Mammary epithelial cell (primary cell): ENCODE measurements at places on chromosomes 13 and 19. TPM values are rescaled to one million over a fixed set of nuclear protein-coding genes. Genes with fewer than 3 reads are reported as not detected.

DNA sequence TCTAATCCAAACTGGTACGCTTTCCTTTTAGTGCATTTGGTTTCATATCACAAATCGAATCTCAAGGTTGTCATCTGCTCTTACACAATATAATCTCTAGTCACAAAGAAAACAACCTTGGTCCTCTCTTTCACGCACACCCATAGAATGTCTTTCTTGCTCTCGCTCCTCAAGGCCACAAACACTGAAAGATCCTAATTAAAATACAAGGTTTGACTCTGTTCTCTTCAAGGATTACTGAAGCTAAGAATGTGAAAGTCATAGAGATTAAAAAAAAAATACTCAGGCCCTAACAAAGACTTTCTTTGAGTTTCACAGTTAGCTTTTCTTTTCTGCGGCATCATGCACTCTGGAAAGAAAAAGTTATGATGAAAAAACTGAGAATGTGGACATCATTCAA lies 891.5 kb downstream of the EFNB2 start:
- no peak for DNase-seq

- DNase-seq: no peak
Measured at GRCh38 chr19:39754971-39755370, 17.1 kb upstream of the CLC start.

DNA sequence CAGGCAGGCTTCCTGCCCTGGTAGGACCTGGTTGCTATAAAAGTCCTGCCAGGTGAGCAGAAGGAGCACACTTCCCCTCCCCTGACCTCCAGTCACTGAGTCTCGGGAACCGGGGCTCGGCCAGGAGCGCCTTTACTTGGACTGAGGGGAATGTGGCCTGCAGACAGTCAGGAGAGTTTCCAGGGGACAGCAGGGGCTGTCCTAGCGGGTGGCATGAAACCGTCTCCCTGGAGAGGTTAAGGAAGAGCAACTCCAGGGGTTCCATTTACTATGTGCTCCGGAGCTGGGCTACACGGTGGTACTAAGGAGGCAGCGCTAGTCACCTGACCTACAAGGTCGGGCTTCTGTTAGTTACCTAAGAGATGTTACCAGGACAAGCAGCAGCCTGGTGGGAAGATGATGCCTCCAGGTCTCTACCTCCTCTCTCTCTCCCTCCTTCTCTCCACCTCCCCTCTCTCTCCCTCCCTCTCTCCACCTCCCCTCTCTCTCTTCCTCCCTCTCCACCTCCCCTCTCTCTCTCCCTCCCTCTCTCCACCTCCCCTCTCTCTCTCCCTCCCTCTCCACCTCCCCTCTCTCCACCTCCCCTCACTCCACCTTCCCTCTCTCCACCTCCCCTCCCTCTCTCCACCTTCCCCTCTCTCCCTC lies 4.1 kb upstream of the CNOT3 start:
- DNase-seq: no peak

DNA sequence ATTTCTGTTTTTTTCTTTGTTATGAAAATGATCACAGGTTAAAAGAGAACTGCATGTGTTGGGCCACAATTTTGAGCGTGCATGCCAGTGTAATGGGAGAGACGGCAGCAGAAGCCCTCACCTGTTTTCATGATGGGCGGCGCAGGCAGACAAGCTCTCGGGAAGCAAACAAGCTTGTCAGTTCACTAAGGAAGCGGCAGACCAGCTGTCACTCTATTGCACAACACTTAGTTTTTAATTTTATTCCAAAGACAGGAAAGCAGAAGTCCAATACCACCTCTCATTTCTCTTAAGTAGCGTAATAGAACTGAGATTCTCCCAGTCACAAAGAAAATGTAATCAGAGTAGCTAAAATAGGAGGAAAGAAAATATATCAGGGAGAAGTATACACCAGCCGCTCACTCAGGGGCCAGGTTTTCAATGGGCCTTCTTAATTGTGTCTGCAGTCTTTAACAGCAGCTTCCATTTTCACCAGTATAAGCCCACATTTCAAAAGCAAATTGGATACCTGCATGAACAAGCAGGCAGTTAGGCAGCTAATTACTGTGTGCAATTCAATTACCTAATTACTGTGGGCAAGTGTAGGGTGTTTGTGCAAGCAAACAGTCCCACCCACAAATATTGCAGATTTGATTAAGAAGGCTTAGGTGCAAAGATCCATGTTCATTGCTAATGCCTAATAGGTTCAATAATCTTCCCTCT lies 711.4 kb downstream of the DIAPH3 start:
- DNase-seq: no peak

- DNase-seq: peak; percentile 63
Measured at GRCh38 chr19:13781547-13781946, 7.3 kb downstream of the C19orf53 start.

DNA sequence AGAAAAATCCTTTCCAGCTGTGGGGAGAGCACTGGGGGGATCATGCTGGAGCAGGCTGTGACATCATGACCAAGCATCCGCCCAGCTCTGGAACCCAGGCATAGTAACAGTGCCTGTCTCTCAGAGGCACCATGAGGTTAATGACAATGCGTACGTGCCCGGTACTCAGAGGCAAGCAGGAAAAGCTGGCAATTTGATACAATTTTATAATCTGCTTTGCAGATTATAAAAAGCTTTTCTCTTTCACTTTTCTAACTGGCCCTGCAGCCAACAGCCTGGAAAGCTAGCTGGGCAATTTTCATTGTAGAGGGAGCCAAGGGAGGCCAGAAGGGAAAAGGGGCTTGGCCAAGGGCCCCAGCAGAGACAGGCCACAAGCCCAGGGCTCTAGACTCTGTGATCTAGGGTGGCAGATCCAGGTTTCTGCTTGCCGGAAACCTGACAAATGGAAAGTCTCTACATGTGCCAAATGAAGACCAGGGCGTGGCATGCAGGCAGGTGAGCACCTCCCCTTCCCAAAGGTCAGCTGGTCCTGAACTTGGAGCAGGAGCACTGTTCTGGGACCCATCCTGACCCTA lies 22.7 kb downstream of the VRK3 start:
- DNase-seq: no peak

GRCh38 chr13:113117335-113117872 lies 5.2 kb upstream of the F10 start:
- DNase-seq: no peak

DNA sequence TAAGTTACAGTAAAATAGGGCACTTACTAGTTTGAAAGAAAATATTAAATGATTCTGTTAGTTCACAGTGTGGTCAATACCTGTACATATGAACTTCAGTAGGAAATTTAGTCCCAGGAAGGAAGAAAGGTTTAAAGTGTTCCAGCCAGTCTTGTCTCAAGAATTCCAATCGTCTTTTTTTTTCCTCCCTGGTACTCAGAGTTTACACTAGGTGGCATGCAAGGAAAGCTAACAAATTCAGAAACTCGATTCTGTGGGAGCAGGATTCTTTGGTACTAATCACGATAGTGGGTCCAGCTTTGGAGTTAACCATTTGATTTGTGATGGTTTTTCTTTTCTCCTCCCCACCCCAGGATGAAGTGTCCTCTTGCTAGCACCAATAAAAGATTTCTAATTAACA lies 43.6 kb downstream of the POLR1D start:
- no peak for DNase-seq

DNA sequence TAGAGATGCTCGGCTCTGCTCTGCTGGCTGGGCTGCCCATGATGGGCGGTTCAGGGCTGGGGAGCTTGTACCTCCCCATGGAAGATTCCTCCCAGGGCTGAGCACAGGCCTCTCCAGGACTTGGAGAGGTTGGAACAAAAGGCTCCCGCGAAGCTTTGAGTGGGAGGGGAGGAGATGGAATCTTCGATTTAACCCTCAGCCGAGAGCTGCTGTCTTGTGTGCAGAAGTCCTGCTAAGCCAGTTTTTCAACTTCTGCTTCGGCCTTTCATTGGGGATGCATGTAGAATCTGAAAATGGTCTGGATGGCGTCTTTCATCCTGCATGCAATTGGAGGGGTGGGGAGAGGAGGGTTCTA lies 163.3 kb downstream of the KDM4B start:
- peak; percentile 11 for DNase-seq

GRCh38 chr19:33143897-33144405 lies 12.0 kb downstream of the WDR88 start:
- peak; percentile 25 for DNase-seq

DNA sequence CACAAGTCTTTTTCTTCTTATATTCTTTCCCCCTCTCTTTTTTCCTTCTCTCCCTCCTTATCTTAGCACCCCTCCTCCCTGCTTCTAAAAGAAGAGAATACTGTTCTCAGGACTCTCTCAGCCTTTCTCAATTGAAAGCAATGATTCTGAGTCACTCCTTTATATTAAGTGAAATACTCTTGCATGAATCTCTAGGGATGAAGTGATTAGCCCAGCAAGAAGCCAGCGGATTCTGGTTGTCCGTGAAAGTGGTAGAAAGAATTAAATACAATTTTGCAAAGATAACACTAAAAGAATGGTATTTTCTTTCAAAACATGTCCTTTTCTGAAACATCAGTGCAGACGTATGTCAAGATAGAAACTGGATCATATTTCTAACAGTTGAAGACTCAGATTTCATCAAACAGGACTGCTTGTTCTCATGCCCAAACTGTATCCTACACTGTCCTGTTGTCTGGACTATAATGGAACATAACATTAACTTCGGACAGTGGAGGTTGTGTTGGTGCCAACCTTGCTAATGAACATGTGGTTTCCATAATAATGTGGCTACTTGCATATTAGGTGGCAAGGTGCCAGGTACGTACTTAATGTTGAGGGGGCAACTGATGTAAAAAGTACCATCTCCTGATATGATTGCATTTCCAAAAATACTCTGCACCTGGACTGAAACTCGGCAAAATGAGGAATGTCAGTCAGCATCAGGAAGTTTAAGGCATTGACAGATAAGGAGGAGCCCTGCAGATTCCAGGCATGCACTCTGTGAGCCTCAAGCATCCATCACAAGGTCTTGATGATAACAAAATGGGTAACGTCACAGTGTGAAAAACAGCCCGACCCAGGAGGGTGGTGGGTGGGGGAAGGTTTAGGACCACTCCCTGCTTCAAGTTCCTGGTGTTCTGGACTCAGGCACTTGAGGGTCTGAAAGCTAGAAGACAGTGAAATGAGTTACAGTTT lies 357.2 kb downstream of the DLEU7 start:
- no peak for DNase-seq

GRCh38 chr19:50493171-50493570 lies 16.5 kb upstream of the GARIN5A start:
- no peak for DNase-seq

- no peak for DNase-seq
Measured at GRCh38 chr13:59666504-59666903, 497.2 kb downstream of the DIAPH3 start.

DNA sequence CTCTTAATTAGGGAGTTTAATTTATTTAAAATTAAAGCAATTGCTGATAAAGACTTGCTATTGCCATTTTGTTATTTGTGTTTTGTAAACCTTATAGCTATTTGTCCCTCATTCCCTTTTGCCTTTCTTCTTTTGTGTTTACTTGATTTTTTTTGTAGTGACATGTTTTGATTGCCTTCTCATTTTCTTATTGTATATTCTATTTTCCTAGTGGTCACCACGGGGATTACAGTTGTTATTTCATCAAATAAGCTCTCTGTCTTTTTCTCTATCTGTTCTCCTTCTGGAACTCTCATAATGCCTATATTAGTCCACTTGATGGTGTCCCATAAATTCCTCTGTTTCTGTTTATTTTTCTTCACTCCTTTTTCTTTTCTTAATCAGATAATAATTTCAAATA lies 64.4 kb upstream of the FRY start:
- DNase-seq: no peak

GRCh38 chr19:4089400-4089908 lies 22.8 kb upstream of the ZBTB7A start:
- DNase-seq: no peak

GRCh38 chr19:30222992-30223865 lies 149.0 kb upstream of the ZNF536 start:
- no peak for DNase-seq

DNA sequence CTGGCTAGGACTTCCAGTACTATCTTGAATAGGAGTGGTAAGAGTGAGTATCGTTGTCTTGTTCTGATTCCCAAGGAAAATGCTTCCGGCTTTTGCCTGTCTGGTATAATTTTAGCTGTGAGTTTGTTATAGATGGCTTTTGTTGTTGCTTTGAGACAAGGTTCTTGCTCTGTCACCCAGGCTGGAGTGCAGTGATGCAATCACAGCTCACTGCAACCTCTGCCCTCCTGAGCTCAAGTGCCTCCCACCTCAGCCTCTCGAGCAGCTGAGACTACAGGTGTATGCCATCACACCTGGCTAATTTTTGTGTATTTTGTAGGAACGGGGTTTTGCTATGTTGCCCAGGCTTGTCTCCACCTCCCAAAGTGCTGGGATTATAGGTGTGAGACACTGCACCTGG lies 6.1 kb upstream of the ZNF543 start:
- no peak for DNase-seq

GRCh38 chr19:1471010-1471514 lies 8.0 kb downstream of the C19orf25 start:
- DNase-seq: no peak

GRCh38 chr19:51531349-51532315 lies at the start of gene SIGLEC6:
SIGLEC6 (minus strand) TSS chr19:51531670; CDS start chr19:51531648, 22 bp downstream.
- no peak for DNase-seq

OR10H5 gene
- polyA plus RNA-seq: not detected

SELENOV gene
- not detected for polyA plus RNA-seq

CEACAM7 gene
- polyA plus RNA-seq: not detected

ETV2 gene
- 0.37 TPM for polyA plus RNA-seq

COL4A1 gene
- 28.1 TPM for polyA plus RNA-seq

CLDND2 gene
- polyA plus RNA-seq: not detected

TMEM259 gene
- 122 TPM for polyA plus RNA-seq

PCSK4 gene
- polyA plus RNA-seq: 0.56 TPM

ZNF534 gene
- polyA plus RNA-seq: not detected

ZNF560 gene
- polyA plus RNA-seq: 0.05 TPM
